ENCODE measurements at places on chromosomes 2 and 18.

- DNase-seq, result peak; percentile 48
Observed at GRCh38 chr18:47254341-47254939, 3.0 kb upstream of the SKOR2 start.

- DNase-seq, result no peak
Observed at GRCh38 chr2:152046940-152047339, 51.9 kb downstream of the CACNB4 start.

DNA sequence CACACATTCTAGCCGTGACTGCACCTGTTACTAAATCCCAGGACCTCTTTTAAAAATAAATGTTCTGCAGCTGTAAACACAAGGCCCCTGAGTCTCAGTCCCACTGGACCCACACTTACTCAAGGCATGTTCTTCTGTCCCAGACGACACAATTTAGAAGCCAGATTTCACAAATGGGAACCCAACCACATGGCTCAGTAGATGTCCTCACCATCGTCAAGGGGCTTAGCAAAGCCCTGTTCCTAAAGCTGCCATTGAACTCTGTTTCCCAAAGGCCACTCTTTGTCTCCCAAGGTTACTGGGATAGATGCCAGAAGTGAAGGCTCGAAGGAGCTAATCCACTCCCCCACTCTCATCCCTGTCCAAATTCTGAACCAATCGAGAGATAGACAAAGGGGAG, 301.0 kb downstream of the GALR1 start:
- no peak for DNase-seq

DNA sequence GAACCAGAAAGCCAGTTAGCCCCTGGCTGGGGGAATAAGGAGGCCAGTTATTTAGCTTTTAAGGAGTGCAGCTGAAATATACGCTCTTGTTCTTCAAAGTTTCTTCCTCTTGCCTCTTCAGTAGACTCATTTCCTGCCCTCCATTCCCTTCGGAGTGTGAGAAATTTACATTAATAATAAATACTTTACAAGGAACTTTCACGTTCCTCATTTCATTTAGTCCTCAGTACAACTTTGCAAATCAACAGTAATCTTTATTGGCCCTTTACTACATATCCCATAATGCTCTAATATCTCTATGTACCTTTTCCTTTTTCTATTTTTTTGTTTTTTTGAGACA, 15.6 kb downstream of the PLCD4 start:
- DNase-seq, result no peak

DNA sequence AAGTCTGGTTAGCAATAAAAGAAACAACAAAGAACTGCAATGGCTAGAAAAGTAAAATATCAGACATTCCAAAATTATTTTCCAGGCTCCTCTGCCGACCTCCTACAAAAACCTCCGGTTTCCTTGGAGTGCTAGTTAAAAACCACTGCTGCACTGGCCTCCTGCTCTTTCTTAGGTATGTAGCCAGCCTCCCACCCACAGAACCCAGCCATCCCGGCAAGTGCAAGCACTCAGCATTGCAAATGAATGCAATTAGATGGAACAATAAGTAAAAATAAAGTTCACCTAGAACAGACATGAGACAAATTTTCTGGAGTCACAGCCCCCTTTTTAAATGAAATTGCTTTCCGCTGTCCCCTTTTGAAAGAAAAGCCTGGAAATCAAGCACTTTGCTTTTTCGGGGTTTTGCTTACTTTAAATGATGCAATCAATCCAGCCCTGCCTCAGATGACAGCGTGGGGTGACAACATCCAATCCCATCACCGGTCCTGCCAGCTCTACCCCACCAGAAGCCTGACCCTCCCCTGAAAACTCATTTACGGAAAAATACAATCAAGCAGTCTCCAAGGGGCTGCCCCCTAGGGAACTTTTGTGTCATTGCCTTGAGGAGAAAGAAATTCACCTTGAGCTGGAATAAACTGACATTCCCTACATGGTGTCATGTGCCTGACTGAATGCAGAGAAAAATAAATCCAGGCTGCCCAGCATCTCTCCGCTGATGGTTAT, 199.8 kb downstream of the EPHA4 start:
- DNase-seq, result no peak

DNA sequence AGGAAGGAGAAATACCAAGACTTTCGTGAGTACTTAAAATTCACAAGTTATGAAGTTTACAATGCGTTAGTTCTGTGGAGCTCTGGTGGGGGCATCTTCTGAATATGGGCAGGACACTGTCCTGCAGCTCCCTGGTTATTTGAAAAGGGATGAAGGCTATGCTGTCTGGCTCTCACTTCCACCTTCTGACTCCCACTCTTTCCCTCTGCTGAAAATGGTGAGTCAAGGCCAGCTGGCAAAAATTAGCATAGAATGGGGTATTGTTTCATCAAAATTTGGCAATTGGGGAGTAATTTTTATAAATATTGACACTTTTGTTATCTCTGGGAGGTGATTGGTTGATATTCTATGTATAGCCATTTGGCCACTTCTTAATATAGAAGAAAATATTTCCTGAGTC, 177.4 kb downstream of the PARD3B start:
- no peak for DNase-seq

- no peak for DNase-seq
Observed at GRCh38 chr2:20400787-20401488, 45.9 kb upstream of the RHOB start.

DNA sequence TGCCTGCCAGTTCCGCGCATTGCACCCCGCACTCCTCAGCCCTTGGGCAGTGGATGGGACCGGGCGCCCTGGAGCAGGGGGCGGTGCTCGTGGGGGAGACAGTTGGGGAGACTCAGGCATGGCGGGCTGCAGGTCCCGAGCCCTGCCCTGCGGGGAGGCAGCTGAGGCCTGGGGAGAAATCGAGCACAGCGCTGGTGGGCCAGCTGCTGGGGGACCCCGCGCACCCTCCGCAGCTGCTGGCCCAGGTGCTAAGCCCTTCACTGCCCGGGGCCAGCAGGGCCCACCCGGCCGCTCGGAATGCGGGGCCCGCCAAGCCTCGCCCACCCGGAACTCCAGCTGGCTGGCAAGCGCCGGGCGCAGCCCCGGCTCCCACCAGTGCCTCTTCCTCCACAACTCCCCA, 488.8 kb upstream of the CHST9 start:
- no peak for DNase-seq

GRCh38 chr2:188720811-188721605, 253.2 kb upstream of the COL3A1 start:
- no peak for DNase-seq

- no peak for DNase-seq
Observed at GRCh38 chr2:103152556-103152955, 390.7 kb downstream of the TMEM182 start.

- no peak for DNase-seq
Observed at GRCh38 chr2:224492531-224492930, 90.6 kb upstream of the FAM124B start.

GRCh38 chr18:906416-907114, 1.9 kb downstream of the ADCYAP1 start:
- peak; percentile 49 for DNase-seq

DNA sequence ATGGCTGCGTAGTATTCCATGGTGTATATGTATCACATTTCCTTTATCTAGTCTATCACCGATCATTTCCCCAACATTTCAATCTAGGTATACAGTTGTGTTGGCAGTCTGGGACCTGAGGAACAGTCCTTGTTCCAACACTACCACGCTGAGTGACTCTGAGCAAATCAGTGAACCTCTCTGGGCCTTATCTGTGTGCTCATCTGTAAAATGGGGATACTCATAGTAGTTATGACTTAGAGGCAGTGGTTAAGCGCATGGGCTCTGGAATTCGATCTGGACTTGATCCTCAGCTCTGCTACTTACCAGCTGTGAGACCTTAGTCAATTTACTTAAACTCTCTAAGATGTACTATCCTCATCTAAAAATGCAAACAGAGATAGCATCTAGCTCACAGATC, 85.1 kb downstream of the BCL2 start:
- DNase-seq, result no peak

DNA sequence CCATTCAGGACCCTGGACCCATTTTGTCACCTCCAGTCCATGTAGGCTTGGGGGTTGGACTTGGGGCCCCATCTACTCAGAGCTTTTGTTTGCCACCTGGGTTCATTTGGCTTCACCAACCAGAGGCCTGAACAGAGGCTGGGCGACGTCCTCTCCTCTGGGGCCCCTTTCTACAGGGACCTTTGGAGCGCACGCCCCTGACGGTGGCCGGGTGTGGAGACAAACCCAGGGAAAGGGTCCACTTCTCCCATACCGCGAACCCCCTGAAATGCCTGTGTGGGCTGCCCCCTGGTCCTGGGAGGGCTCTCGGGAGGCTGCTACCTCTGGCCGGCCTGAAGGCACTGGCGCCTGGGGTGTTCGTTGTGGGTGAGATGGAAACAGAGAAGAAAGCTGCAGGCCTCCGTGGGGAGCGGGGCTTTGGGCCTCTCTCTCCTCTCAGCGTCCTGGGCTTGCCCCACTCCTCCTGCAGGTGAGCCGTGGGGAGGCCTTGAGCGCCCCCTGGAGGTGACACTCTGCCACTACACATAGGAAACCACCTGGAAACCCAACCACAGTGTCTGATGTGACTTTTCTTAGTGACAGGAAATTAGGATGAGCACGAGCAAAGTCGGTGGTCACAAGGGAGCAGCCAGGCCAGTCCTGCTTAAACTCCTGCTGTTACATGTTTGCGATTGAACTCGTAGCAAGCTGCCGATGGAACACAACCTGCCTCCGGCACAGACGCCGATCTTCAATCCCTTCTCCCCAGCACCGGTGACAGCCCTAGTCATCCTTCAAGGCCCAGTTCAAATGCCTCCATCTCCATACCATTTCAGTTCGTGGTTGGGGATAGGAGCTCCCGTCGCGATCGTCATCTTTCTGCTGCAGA, 12.0 kb upstream of the NTSR2 start:
- DNase-seq, result no peak

- no peak for DNase-seq
Observed at GRCh38 chr2:10221976-10222870, 80.5 kb upstream of the HPCAL1 start.

DNA sequence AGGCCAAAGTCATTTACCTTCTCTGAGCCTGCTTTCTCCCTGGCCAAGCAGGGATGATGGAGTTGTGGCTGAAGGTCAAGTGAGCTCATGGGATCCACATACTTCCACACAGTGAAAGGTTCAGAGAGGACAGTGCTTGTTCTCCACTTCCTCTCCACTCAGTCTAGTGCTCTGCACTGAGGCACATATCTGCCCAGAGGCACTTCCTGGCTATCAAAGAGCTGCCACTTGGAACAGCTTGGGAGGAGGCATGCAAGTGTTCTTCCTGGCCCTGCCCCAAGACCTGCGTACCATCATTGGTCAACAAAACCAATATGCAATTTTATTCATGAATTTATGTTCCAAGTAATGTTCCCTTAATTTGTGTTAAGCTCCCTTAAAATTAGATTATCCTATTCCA, 71.9 kb downstream of the RNF152 start:
- no peak for DNase-seq

DNA sequence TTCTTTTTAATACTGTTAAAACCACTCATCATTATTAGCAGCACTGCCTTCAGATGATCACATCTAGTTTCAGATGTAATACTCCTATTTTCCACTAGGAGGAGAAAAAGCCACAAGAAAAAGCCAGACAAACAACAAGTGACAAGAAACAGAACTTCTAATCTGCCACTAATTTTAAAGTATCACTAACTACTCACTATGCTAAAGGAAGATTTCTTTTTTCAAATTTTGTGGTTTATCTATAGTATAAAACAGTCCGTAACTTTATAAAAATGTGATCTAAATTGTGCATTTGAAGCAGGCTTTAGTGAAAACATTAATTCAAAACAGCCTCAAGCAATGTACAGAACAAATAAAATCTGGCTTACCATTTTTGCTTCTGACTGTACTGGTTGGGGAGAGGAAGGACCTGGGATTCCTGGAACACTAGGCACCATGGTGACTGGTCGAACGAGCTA, 56.8 kb downstream of the ATF2 start:
- DNase-seq, result peak; percentile 4

DNA sequence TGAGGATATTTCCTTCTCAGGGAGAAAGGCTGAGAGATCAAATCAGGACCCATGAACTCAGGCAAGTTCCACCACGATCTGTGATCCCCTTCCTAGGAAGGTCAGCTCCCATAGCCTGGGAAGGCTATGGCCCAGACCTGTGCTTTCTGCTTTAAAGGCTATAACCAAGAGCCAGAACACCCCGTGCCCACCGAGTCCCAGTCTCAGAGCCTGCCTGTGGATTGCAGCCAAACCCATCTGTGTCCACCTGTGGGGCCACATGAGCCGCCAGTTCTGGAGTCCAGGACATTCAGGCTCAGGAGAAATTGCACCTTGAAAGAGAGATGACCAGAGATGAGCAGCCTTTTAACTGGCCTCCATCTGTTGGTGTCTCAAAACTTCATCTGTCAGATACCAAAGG, 46.9 kb downstream of the MAL start:
- DNase-seq, result no peak

GRCh38 chr2:7766088-7766722, 849.0 kb downstream of the RNF144A start:
- no peak for DNase-seq

- DNase-seq, result no peak
Observed at GRCh38 chr2:9280224-9280623, 73.6 kb downstream of the ASAP2 start.

GRCh38 chr2:181978351-181979150, 7.1 kb upstream of the PPP1R1C start:
- DNase-seq, result no peak

DNA sequence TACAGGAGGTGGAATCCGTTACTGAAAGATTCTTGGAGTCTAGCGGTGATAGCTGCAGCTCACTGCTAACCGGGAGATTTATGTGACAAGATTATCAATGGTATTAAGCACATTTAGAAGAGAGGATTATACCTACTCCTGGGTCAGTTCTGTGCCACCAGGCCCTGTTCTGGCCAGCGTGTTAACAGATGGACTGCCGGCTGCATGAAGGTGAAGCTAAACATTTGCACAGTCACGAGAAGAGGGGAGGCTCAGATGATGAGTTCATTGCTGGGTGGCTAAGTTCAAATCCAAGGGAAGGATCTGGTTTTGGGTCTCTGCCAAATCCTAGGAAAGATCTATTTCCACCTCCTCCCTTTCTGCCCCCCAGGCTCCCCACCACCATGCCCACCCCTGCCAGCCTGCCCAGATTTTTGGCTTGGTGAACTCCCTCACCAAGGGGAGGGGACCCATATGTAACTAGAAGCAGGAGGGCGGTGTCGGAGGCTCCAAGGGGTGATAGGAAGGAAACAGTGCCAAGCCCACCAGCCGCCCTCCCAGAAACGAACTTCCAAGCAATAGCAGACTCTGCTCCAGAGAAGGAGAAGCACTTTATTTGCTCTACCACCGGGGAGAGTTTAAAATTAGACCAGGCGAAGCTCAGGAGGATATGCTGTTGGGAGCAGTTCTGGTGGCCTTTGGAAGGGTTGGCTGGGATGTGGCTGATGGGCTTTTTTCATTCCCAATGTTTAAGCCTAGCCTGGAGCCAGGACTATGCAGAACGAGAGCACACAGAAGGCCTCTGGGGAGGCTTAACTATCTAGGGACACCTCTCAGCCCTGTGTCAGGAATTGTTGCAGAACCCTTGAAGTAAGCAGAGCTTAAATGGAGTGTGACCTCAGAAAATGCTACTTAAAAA, 200.5 kb downstream of the KLHL29 start:
- DNase-seq, result no peak

GRCh38 chr2:54879032-54879431, 155.6 kb downstream of the EML6 start:
- no peak for DNase-seq

Data from right kidney (tissue), 9 donors.